ENCODE measurements at places on chromosomes 2 and 18. TPM values are rescaled to one million over a fixed set of nuclear protein-coding genes. Genes with fewer than 3 reads are reported as not detected.

UGT1A5 gene
- not detected for total RNA-seq

CHRNA1 gene
- total RNA-seq: not detected

DNA sequence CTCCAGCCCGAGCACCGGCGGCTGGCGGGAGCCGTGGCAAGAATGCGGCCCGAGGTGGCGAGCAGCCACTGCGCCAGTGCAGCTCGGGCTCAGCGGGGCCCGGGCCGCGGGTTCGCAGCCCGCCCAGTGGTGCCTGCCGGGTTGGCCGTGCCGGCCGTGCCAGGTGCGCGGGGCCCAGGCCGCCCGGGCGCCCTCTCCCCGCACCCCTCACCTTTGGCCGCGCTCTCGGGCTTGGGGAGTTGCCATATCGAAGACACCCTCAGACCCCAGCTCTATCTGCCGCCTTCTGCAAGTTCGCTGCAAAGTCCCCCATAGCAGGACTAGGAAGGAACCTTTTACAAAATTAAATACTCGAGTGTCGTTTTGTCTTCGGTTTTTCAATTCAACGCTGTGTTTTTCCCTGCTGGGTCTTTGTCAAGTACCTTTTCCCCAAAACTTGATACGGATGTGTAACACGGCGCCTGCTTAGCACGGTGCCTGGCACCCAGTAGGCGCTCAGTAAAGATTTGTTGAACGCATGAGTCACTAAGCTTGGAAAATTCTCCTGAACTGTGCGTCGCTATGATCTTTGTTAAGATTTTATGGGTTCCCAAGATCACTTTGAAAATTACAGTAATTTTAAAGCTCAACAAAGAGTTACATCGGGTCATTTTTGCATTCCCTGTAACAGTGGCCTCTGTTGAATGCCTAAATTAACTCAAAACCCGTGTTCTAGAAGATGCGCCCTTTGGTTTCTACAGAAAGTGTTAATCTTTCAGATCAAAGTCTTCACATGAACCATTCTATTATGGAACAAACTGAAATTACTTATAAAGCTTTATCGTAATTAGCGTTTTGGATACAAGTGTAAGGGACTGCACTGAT lies 750 bp downstream of the STRADB start:
- DNase-seq: no peak

DNA sequence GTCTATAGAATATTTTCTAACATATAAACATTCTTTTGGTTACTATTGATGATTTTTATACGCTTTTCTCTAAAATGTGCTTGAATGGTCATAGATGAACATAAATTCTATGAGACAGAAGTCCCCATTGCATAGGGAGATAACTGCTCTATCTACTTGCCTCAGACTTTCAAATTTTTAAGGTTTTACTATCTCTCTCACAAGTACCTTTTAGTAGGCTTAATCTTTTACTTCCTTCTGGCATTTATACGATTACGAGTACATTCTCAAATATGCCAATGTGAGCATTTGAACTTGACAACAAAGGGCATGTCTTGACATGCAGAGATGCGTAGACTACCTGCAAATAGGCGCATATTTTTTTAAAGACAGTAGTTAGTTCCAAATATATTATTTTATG lies 935.9 kb upstream of the LRATD1 start:
- no peak for DNase-seq

DNA sequence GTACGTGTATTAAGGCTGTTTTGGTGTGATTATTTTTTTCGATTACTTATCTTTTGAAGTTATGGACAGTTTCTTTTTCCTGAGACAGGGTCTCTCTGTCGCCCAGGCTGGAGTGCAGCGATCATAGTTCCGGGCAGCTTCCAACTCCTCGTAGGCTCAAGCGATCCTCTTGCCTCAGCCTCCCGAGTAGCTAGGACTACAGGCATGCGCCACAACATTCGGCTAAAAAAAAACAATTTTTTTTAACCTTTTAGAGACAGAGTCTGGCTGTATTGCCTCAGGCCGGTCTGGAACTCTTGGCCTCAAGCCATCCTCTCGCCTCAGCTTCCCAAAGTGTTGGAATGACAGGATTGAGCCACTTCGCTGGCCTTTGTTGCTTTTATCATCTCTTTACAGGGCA lies 945 bp downstream of the HAT1 start:
- no peak for DNase-seq

DNA sequence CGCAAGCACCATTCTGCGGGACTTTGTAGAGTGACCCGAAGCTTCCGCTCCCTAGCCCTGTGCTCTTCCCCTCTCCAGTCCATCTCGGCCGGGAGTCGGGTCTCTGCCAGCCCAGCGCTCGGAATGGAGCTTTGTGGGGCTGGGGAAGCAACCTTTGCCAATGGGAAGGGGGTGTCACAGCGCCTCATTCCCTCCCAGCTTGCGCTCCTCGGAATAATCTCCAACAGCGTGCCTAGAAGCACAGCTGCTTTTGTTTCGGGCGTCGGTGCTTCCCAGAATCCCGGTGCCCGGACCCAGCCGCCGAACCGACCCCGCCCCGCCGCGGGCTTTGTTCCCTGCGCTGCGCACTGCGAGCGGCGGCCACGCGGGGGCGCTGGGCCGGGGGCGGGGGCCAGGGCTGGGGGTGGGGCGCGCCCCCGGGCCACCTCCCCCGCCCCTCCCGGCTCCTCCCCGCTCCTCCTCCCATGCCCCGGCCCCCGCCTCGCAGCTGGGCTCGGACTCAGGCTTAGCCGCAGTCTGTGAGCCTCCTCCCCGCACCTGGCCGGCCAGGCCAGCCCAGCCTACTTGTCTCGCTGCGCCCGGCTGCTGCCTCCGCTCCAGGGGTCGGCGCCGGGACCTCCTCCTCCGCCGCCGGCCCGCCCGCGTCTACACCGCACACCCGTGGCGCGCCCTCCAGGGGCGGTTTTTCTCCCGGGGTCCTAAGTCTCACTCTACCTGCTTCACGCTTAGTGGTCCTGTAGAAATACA lies 77.7 kb upstream of the SMAD2 start:
- no peak for DNase-seq

DNA sequence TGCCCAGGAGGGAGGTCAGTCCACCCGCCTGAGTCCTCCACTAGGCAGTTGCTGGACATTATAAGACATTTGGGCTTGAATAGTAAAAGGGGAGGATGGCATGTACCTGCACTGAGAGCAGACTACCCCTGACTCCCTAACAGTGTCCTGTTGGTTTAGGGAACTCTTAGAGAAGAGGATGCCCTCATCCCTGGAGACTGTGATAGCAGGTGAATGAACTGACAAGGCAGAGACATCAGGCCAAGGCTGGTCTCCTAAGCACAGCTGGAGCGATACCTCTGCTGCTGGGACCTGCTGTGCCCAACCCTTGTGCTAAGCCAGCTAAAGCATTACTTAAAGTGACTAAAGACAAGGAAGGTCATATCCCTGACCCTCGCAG lies 34.8 kb downstream of the PROC start:
- no peak for DNase-seq

DNA sequence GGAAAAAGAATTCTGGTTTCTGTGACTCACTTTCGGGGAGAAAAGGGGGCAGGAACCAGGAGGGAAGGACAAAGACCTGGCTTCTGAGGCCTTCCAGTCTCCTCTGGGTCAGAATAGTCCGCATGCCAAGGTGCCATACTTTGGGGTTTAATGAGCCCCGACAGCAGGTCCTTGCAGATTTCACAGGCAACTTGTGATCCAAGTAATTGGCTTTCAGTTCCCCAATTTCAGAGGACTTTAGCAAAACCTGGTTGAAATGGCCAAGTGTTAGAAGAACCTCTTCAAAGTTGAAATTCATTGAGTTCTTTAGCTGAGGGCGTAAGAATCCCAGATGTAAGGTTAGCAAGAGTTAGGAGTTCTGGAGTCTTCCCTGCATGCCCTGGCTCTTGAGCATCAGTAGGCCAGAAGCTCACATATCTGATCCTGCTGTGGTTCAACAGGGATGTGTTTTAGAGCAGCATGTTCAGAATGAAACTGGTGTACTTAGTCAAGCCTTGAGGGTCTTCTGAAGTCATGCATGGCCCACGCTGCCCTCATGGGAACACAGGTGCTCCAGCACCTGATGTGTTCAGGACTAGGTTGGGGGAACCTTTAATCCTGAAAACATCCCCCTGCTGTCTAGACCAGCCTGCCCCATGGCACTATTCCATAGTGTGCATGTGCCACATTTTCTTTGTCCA lies 143.0 kb downstream of the NUP35 start:
- DNase-seq: no peak

DNA sequence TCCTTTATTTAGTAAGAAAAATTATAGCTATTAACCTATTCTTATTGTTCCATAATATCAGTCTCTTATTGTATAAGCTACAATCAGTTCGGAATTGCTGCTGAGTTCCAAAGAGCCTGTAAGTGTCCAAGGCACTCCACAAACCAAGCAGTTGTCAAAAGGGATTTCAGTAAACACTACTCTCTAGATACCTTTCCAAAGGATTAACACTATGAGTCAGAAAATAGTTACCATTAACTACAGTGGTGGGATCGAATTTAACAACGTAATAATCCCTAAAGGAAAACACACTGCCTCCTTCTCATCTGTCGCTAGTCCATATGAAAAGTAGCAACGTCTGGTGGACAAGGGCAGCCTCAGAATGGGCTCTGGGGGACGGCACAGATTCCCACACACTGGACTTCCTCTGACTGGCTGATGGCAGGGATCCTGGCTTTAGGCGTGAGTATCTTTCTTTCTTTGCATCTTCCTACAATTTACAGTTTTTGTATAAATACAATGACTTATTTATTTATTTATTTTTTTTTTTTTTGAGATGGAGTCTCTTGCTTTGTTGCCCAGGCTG lies 8.8 kb downstream of the TGFBRAP1 start:
- no peak for DNase-seq

- no peak for DNase-seq
These were observed 368.4 kb downstream of the MTX2 start for GRCh38 chr2:176637486-176638166.

GRCh38 chr2:75079575-75079974 lies 119.7 kb downstream of the TACR1 start:
- no peak for DNase-seq

DNA sequence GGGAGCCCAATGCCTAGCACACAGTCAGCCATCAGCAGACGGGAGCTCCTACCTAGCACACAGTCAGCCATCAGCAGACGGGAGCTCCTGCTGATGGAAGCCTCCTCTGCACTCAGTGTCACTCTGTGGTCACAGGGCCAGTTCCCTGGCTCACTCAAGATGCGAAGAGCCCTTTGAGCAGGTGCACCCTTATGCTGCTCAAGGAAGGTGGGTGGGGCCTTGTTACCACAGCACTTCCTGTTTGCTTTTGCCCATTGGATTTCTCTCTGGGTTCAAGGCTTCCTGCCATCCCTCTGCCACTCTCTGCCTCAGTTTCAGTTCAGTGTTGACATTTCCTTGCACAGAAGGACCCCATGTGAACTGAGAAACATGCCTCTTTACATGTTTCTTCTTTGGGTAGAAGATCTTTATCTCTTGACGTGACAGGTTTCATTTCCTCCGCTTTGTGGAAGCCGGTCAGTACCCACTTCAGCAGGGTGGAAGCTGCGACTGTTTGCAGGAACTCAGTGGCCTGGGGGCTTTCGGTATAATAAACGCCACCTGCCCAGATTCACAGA lies 11.6 kb downstream of the TRIB2 start:
- DNase-seq: peak; percentile 89
